ENCODE measurements at places on chromosomes 13 and 19. TPM values are rescaled to one million over a fixed set of nuclear protein-coding genes. Genes with fewer than 3 reads are reported as not detected.
A peak's percentile ranks its signal among the peaks of the same experiment; 100 is the strongest.

Gene SYT3
- 17.3 TPM for total RNA-seq

Gene LGALS14
- 0.50 TPM for total RNA-seq

Gene NLRP11
- not detected for total RNA-seq

GRCh38 chr13:110897014-110897413, 17.9 kb downstream of the ANKRD10 start:
- DNase-seq = no peak
- H3K27ac ChIP-seq = no peak overlapping the region

DNA sequence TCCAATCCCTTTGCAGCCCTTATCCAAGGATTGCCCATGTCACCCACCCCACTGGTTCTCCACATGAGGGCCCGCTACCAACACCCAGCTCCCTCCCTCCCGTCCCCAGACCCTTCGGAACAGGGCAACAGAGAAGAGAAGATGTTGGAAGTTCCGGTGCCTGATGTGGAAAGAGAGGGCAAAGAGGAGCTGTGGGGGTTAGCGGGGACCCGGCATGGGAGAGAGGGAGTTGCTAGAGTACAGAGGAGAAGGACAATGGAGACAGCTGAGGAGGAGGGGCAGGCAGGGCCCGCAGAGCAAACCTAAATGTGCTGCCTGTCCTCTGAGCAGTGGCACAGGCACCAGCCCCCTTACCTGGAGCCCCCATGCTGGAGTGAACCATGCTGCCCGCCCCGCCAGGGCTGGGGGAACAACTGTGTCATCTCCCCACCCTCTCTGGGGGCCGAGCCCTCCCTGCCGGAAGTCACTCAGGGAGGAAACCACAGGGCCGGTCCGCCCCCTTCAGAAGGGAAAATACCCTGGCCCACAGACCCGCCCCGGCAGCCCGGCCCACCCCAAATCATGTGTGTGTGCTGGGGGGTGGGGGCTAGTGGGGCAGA, at the start of gene POU2F2:
Gene POU2F2 (minus strand): TSS at position 417 of the 599 bp plus-strand sequence. CDS start 35 bp downstream, at position 382.
- peaks cover 4% of the 10 kb centered on the region for H3K27me3 ChIP-seq
- H3K4me3 ChIP-seq = peak within 1 kb of the TSS; percentile 56
- H3K27ac ChIP-seq = no peak within 1 kb of the TSS
- H3K4me1 ChIP-seq = peaks cover 3% of the 10 kb centered on the region

DNA sequence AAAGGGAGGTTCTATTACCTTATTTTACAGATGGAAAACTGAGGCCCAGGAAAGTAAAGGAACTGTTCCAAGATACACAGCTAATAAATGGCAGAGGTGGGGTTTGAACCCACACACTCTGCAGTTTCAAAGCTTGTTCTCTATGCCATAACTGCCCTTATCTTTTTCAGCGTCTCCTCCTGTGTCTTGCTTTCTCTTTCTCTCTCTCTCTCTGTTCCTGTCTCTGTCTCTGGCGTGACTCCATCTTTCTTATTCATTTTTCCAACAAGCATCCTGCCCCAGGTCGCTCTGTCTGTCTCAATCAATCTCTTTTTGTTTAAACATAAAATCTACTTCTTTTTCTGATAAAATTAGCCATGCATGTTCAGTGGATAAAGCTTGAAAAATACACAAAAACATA, 3.2 kb upstream of the IFNL4 start:
- DNase-seq = no peak
- H3K27ac ChIP-seq = no peak overlapping the region
- H3K27me3 ChIP-seq = peaks cover 27% of the 10 kb centered on the region
- H3K4me3 ChIP-seq = no peak overlapping the region
- H3K36me3 ChIP-seq = no peaks in the 10 kb centered on the region

GRCh38 chr13:76692346-76692745, 193.9 kb downstream of the KCTD12 start:
- no peaks in the 10 kb centered on the region for H3K4me1 ChIP-seq
- no peaks in the 10 kb centered on the region for H3K36me3 ChIP-seq
- no peaks in the 10 kb centered on the region for H3K27me3 ChIP-seq
- no peak overlapping the region for H3K4me3 ChIP-seq
- no peak for DNase-seq

Measured in H1 (cell line).